ENCODE measurements at places on chromosomes 6 and 20.

GRCh38 chr6:108106261-108106660, 31.7 kb upstream of the OSTM1 start:
- DNase-seq, result no peak

GRCh38 chr20:40471261-40471629, 217.8 kb downstream of the MAFB start:
- no peak for DNase-seq

DNA sequence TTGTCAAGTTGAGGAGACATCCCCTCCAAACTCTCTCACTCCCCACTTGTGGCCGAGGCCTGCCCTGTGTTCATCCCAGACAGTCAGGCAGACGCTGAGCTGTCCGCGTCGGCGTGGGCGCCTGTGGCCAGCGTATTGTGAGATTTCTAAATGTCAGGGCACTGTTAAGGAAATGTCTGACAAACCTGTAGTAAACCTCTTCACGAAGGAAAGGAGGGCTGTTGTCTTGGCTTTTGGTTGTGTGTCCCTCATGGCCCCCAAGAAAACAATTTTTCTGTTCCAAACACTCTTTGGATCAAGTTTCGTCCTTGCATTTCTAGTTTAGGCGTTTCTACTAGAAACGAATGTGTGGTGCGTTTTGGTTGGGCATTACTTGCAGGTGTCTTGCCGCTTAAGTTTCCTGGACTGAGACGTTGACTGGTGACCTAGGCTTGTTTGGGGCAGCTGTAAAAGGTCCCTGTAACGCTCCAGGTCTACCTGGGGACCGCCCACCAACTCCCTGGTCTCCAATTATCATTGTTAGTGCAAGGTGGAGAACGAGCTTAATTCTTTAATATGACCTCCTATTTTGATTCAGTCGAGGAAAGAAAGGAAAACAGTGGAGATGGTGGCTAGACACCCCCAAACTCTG, 8.7 kb upstream of the POU3F2 start:
- DNase-seq, result no peak

GRCh38 chr20:25315418-25316210, 67.7 kb downstream of the PYGB start:
- no peak for DNase-seq

- no peak for DNase-seq
Measured at GRCh38 chr6:39599341-39599740, 125.9 kb downstream of the KIF6 start.

DNA sequence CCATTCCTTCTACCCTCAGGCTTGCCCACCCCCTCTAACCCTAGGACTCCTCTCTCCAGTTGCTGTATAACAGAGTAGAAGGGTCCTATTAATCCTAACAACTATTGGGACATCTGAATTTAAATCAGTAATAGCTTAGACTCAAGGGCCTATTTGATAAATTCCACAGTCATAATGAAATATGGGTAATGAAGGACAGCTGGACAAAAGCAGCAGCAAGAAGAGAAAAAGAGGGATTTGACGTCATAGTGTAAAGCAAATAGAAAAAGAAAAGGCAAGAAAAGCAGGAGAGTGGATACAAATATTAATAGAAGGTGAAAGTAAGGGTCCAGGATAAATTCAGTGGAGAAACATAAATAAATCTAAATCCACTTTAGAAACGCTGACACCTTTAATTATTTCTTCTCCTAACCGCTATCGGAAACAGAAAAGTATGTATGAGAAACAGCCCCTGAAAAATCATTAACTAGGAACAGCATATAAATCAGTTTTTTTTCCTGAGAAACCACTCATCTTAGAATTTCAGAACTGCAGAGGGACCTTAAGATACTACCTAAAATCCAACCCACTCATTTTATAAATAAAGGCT, 12.8 kb downstream of the FKBP5 start:
- no peak for DNase-seq

DNA sequence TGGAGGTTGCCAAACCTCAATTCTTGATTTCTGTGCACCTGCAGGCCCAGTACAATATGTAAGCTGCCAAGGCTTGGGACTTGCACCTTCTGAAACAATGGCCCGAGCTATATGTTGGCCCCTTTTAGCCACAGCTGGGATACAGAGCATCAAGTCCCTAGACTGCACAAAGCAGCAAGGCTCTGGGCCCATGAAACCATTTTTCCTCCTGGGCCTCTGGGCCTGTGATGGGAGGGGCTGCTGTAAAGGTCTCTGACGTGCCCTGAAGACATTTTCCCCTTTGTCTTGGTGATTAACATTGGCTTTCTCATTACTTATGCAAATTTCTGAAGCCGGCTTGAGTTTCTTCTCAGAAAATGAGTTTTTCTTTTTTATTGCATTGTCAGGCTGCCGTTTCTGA, 40.5 kb upstream of the SLC35F1 start:
- DNase-seq, result no peak

- DNase-seq, result no peak
Measured at GRCh38 chr20:17317341-17317740, 90.5 kb downstream of the PCSK2 start.

DNA sequence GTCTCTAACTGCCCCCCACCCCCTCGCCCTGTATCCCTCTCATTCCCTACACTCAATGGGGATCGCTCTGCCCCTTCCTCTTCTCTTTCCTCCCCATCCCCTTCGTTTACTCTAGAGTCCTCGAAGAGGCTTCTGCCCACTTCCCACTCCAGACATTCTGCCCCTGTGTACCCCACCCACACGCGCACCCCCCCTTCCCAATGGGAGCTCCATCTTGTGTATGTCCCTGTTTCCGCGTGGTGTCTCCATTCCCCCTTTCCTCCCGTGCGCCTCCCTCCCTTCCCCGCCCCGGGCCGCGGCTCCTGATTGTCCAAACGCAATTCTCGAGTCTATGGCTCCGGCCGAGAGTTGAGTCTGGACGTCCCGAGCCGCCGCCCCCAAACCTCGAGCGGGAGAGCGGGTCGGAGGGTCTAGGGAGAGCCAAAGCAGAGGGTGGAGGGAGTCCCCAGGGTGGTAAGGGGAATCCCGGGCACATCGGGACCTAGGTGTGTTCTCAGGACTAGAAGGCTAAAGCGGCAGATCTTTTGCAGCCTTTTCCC, 679 bp upstream of the RING1 start:
- no peak for DNase-seq

DNA sequence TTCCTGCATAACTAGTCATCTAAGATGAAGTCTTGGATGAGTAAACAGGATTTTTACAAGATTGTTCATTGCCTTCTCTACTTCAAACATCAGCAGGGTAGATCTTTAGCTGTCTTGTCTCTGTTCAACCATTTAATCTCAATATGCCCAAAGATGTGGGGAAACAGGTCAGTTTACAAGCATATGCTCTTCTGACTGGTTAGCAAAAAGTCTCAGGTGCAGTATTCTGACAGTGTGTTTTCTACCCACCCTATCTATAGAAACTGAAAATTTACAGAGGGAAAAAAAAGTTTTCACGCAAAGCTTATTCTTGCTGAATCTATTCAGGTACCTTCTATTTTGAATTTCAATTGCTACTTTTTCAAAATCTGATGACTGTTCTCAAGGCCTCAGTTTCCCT, 29.0 kb downstream of the MAP3K5 start:
- DNase-seq, result no peak

GRCh38 chr20:48457193-48458002, 370.4 kb downstream of the PREX1 start:
- DNase-seq, result no peak

- no peak for DNase-seq
Measured at GRCh38 chr6:127188744-127189143, 70.3 kb downstream of the RSPO3 start.

DNA sequence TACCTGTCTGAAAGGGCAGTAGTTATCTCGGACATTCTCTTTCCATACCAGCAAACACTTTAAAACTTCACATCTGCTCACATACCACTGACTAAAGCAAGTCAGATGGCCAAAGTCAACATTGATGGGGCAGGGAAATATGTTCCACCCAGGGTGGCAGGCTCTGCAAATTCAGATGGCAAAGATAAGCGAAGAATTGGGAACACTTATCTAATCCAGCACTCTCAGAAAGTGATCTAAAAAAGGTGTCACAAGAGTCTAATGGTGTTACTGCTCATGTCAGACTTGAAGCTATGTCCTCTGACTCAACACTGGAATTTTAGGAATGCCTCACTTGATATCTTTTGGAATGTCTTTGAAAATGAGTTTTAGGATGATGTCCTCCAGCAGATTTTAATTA, 1086.2 kb downstream of the KIF16B start:
- no peak for DNase-seq

- no peak for DNase-seq
Measured at GRCh38 chr6:38852215-38852614, 137.1 kb downstream of the DNAH8 start.

Measured in GM12878 (cell line).